ENCODE measurements at places on chromosomes 6 and 20. TPM values are rescaled to one million over a fixed set of nuclear protein-coding genes. Genes with fewer than 3 reads are reported as not detected.

- DNase-seq = no peak
Measured at GRCh38 chr6:71277926-71278600, 10.5 kb upstream of the OGFRL1 start.

GRCh38 chr20:49758781-49759180, 45.1 kb upstream of the B4GALT5 start:
- DNase-seq = no peak

DNA sequence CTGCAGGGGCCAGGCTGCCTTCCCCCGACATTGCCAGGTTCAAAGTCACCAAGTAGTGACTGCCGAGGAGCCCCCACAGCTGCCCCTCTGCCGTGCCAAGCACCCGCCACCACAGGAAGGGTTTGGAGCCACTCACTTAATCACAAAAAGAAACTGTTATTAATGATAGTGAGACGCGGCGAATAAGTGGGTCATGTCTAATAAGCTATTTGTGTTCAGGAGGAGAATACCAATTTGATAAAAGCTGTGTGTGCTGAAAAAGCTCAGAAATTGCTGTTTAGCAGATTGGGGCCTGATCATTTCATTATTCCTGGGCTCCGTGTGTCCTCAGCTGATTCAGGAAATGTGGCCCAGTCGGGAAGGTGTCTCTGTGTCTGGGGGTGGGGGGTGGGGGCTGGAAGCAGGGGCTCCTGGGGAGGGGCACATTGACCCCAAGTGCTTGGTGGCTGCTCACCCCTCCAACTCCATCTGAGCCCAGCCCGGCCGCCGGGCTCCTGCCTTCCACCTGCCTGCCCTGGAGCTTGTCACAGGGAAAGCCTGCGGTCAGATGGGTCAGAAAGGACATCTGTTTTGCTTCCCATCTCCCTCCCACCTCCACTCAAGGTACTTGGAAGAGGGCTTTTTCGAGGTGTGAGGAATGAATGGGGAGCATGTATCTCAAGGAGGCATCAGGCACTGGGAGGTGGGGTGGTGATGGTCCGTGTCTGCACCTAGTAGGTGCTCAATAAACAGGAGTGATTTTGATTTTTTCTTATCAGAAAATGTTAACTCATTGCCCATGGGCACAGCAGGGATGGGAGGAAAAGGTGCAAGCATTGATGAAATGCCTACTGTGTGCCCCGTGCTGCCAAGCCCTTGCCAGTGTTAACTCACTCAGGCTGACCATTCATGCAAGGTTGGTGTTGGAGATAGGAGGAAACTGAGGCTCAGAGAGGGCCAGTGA, 3.0 kb downstream of the VSTM2L start:
- DNase-seq = no peak

GRCh38 chr6:34236131-34236442, 586 bp upstream of the HMGA1 start:
- DNase-seq = no peak

MAFB gene
- 12.9 TPM for total RNA-seq

BEND3 gene
- total RNA-seq = 1.2 TPM

IMPG1 gene
- total RNA-seq = not detected

NFKBIL1 gene
- 12.7 TPM for total RNA-seq

GRCh38 chr6:24666097-24666640, 530 bp downstream of the TDP2 start:
- peak; percentile 52 for DNase-seq

DNA sequence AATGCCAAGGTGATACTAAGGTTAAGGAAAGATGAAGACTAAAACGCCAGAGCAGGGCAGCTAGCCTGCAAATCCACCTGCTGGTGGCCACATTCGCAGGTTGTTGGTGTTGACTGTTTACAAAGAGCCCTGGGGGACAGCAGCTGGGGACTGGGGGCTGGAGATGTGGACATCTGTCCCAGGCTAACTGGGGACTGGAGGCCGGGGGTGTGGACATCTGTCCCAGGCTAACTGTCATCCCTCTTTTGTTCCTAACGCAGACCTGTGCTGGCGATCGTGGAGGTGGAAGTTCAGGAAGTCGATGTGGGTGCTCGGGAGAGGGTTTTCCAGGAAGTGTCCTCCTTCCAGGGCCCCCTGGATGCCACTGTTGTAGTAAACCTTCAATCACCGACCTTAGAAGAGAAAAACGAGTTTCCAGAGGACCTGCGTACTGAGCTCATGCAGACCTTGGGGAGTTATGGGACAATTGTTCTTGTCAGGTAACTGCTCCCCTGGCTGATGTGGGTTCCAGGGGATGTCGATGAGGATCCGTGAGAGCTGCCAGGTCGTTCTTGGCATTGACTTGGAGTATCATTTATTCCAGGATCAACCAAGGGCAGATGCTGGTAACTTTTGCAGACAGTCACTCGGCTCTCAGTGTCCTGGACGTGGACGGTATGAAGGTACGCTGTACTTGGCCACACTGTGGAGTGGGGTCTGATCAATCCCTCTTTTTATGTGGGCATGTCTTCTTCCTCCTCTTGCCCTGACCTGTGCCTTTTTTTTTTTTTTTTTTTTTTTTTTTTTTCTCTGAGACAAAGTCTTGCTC, 87.0 kb downstream of the SERAC1 start:
- DNase-seq = no peak

SYCP2L gene
- total RNA-seq = 1.1 TPM

- DNase-seq = peak; percentile 58
Measured at GRCh38 chr6:150711584-150712504, 112.2 kb downstream of the PLEKHG1 start.

CCR6 gene
- not detected for total RNA-seq

DNA sequence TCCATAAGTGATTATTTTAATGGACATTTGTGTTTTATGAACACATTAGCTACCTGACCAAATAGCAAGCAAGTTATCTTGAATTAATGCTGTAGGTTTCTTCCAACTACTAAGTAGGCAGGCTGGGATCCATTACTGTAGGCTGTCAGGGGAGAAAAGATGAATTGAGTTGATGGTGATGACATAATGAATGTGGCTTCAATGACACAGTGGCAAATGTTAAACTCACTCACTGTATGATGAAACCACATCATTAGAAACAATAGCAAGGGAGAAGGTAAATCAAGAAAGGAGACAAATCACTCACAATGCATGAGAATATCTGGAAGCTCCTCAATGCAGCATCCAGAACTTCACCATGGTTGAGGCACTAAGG, 529.7 kb upstream of the CITED2 start:
- no peak for DNase-seq

SNAI1 gene
- 0.82 TPM for total RNA-seq

BPIFA3 gene
- total RNA-seq = not detected

- peak; percentile 61 for DNase-seq
Measured at GRCh38 chr6:138987080-138987642, 892 bp downstream of the REPS1 start.

DNA sequence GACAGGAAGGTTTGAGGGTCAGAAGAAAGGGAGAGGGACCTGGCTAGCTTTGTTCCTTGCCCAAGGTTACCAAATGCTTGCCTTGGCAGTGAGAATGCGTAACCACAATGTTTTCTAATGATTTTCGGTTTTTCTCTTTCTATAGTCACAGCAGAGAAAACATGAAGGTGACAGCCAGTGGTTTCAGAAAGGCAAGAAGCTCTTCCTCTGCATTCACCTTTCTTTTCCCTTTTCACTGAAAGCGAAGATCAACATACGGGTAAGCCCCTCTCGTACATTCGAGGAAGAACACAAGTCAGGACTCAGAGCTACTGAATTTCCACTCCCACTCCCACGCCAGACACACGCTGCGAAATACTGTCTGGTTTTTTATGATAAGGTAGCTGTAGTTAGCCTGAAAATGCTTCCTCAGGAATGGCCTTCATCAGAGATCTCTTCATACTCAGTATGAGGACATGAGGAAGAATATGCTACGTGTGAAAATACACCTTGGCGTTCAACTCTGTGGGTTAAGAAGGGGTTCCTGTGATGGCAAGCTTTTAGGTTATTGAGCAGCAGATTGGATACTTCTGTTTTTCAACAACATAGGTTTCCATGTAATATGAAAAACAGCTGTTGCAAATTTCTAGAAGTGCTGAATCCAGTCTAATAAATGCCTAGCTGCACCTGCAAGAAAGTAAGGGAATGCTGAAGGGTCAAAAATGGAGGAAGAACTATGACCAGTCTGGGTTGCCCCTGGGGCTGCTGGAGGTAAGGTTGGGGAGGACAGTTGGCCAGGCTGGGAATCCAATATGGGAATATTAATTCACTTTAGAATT, 7.4 kb upstream of the CD83 start:
- DNase-seq = no peak

- no peak for DNase-seq
Measured at GRCh38 chr20:34131491-34131890, 19.4 kb upstream of the EIF2S2 start.

GRCh38 chr6:73309535-73309784, 44.6 kb downstream of the DPPA5 start:
- no peak for DNase-seq

GRCh38 chr6:48973491-48973890, 489.6 kb downstream of the MMUT start:
- no peak for DNase-seq

- DNase-seq = no peak
Measured at GRCh38 chr6:47512872-47513271, 35.3 kb downstream of the CD2AP start.

DNA sequence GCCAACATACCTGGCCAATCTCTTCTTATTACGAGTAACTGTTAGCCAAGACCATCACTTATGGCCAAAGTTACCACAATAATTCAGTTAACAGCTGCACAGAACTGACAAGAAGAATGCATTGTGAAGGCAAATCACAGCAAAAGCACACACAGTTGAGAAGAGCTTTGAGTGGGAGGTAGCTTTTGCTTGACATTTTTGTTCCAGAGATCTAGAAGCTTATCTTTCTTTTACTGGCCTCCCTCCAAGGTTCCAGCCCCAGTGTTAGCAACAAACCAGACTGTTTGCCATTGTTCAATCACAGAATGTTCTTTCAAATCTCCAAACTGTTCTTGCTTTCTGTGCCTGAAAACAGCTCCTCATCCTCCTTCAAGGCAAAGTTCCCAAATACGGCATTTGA, 35.9 kb upstream of the IRAK1BP1 start:
- DNase-seq = no peak

DNA sequence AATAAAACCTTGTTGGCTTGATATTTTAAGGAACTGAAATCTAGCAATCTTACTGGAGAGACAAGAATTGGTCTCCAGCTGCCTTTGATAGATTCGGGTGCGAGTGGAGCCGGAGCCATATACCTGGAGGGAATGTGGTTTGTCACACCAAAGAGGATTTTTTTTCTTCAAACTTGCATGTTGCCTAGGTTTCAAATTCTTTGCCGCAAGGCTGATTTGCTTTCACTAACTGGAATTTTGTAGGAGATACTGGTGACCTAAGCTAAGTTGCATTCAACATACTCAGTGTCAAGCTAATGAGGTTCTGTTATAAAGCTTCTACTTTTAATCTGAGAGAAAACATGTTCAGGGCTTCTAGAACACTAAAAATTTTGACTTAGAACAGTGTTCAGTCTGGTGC, 39.7 kb upstream of the ASIP start:
- no peak for DNase-seq

GRM1 gene
- total RNA-seq = 1.3 TPM

PRL gene
- total RNA-seq = not detected

GRCh38 chr20:33781945-33782344, 29.2 kb upstream of the CHMP4B start:
- DNase-seq = no peak

DNA sequence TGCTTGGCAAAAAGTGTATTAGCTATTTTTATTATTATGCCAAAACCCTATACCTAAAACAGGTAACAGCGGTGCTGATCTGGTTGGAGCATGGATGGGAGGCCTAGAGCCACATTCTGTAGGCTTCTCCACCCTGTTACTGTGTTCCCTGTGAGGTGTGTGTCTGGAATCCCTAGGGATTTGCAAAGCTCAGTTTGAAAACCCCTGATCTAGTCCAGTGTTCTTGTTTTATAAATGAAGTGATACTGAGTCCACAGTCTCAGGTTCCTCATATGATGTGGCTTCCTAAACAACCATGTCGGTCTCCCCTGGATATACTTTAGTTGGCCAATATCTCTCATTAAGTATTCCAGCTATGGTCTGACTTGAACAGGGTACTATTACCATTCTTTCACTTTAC, 16.3 kb downstream of the ACSS2 start:
- DNase-seq = no peak

Measured in left ventricle myocardium superior (tissue), 1 donor.